ENCODE measurements at places on chromosomes 2 and 18. TPM values are rescaled to one million over a fixed set of nuclear protein-coding genes. Genes with fewer than 3 reads are reported as not detected.

OTX1 gene
- total RNA-seq = not detected

COLEC12 gene
- total RNA-seq = 28.2 TPM

APCDD1 gene
- total RNA-seq = 2.4 TPM

ALLC gene
- total RNA-seq = not detected

MOB4 gene
- 50.9 TPM for total RNA-seq

GKN2 gene
- not detected for total RNA-seq

PSMA8 gene
- 0.23 TPM for total RNA-seq

ABCG5 gene
- not detected for total RNA-seq

SLC9A4 gene
- not detected for total RNA-seq

CCBE1 gene
- total RNA-seq = 26.3 TPM

All from MG63 (cell line).